ENCODE measurements at places on chromosomes 5 and 9. TPM values are rescaled to one million over a fixed set of nuclear protein-coding genes. Genes with fewer than 3 reads are reported as not detected.

DNA sequence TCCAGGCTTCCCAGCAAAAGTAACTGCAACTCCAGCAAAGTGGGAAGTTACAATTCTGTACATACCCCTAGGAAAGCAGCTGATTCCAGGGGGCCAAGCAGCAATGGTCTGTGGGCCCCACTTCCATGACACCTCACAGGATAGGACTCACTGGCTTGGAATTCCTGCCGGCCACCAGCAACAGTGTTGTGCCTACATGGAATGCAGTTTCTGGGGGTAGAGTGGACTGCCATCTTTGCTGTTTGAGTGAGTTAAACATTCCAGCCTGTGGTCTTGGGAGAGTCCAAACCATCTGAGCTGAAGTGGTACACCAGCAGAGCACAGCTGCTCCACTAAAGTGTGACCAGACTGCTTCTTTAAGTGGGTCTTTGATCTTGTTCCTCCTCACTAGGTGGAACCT is 13.4 kb upstream of the FBN2 start:
- DNase-seq = no peak

DNA sequence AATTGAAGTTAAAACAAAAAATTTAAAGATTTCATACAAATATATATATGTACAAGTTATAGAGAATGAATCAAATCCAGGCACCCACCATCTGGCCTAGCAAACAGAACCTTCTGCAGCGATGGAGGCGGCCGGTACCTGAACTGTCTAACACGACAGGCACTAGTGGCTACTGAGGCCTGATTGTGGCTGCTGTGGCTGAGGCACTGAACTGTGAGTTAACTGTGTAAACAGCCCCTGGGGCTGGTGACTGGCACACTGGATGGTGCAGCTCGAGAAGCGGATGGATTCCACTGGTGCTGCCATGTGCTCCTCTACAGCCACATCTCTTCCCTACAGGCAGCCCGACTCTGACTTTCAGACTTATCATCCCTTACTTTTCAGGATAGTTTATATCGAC is 82.4 kb downstream of the RAPGEF1 start:
- DNase-seq = no peak

The ELAVL2 gene
- total RNA-seq = not detected

DNA sequence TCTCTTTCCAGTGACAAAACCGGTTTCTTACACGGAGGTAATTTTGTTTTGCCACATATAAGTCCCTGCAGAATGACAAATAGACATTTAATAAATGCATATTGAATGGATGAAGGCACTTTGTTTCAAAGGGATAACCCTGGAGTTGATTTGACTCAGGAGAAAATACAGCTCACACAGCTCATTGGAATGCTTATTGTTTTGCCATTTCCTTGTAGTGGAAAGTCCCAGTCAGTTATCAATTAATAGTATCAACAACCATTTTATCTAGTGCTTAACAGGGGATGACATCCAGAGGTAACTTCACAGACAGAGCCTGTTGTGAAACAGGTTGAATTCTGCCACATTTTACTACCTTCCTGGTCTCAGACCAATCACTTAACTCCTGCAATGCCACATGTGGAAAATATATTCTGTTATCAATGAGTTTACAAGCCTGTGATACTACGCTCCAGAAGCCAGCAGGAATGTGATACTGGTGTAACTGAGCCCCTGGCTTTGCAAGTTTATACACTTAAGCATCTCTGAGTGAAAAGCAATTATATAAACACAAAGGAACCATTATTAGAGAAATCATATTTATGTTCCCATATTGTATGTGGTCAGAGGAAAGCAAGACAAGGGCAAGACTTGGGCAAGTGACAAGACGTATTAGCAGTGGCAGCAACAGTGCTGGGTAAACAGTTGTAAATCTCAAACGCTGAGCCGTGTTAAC is 123.1 kb upstream of the ANKRD55 start:
- DNase-seq = no peak

DNA sequence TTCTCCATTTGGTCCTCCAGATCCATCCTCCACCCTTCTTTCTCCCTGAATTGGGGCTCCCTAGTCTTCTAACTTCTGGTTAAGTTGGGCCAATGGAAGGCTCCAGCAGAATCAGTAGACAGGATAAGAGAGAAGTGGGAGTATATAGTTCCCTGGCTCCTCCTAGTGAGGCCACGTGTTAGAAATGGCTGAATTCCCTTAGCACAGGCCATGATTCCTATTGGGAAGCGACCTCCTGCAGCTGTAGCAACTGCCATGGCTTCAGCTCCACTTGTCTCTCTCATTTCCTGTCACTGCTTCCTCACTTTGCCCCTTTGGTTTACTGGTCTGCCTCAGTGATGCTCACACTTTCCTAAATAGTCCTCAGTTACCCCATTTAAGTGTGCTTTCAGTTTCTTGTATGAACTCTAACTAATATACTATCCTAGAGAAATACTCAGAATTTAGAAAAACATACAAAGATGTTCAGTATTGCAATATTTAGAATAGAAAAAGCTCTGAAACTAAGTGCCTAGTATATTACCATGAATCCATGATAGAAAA is 104.8 kb upstream of the SMARCA2 start:
- no peak for DNase-seq

DNA sequence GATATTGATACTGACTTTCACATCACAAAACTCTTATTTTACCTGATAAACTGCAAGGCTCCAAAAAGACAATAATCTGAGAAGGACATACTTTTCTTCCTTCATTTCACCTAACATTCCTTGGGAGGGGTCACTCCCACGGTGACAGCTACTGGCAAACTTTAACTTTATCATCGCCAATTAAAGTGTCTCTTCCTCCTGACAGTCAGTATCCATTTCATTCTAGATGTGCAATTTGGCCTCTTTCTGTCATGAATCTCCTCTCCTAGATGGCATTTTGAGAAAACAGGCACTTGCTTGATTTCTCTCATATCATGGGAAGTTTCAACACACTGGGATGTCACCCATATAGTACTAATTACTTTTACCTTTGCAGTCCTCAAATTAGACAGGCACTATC is 413.5 kb upstream of the CCNG1 start:
- DNase-seq = no peak

Data from left cardiac atrium (tissue), 4 donors.